ENCODE measurements at places on chromosomes 6 and 20. TPM values are rescaled to one million over a fixed set of nuclear protein-coding genes. Genes with fewer than 3 reads are reported as not detected.

Gene IP6K3
- total RNA-seq: not detected

Gene ARMH2
- not detected for total RNA-seq

Gene CST2
- not detected for total RNA-seq

Gene TMEM74B
- total RNA-seq: not detected

Gene INSM1
- total RNA-seq: not detected

Gene SLC17A4
- not detected for total RNA-seq

Gene MAPK13
- 45.1 TPM for total RNA-seq

Gene TGM3
- total RNA-seq: not detected

Gene RIPOR2
- total RNA-seq: 93.2 TPM

Gene HSF2
- 44.8 TPM for total RNA-seq

Gene SCAF8
- total RNA-seq: 86.6 TPM

Gene MAP1LC3A
- 22.4 TPM for total RNA-seq

Gene C20orf144
- total RNA-seq: 0.25 TPM

Gene OXT
- 1.8 TPM for total RNA-seq

Gene CCN6
- not detected for total RNA-seq

Gene SLC26A8
- not detected for total RNA-seq

Gene TMEM200A
- total RNA-seq: 0.22 TPM

Gene B3GALT4
- total RNA-seq: 7.9 TPM

Gene RIPOR3
- total RNA-seq: not detected

Gene STMND1
- not detected for total RNA-seq

Gene SLC25A27
- not detected for total RNA-seq

Gene RAMACL
- 0.31 TPM for total RNA-seq

Gene SAMD5
- not detected for total RNA-seq

Gene POM121L2
- total RNA-seq: not detected

Gene HDAC2
- total RNA-seq: 34.6 TPM

Gene GABRR2
- 0.43 TPM for total RNA-seq

Gene LHFPL5
- not detected for total RNA-seq

Gene ARMC12
- total RNA-seq: 1.5 TPM

Gene RNGTT
- total RNA-seq: 10.1 TPM

Gene CST7
- total RNA-seq: 53.3 TPM

Gene RAET1L
- not detected for total RNA-seq

Gene TFAP2C
- total RNA-seq: not detected

Gene RSPH4A
- total RNA-seq: 0.97 TPM

Gene TEAD3
- not detected for total RNA-seq

Gene SYNE1
- total RNA-seq: 90.2 TPM

Gene DEFB132
- total RNA-seq: not detected

Gene KIF3B
- 8.1 TPM for total RNA-seq

Gene IPCEF1
- 30.0 TPM for total RNA-seq

Gene GLP1R
- not detected for total RNA-seq

Gene RSPO4
- 0.19 TPM for total RNA-seq

Gene APCDD1L
- not detected for total RNA-seq

Gene BACH2
- total RNA-seq: 162 TPM

Gene TRDN
- not detected for total RNA-seq

Gene CAGE1
- total RNA-seq: 0.49 TPM

Gene MUCL3
- total RNA-seq: not detected

Gene SLC17A2
- total RNA-seq: not detected

Gene VSX1
- not detected for total RNA-seq

Gene TMC2
- not detected for total RNA-seq

Gene C6orf52
- total RNA-seq: not detected

Gene CDSN
- total RNA-seq: not detected

Gene IRF4
- total RNA-seq: 25.6 TPM

Gene FKBP5
- total RNA-seq: 25.7 TPM

Gene SFTA2
- total RNA-seq: not detected

Gene DEFB124
- total RNA-seq: not detected

Gene CYB5R4
- total RNA-seq: 15.9 TPM

Gene TUBB1
- not detected for total RNA-seq

Measured in CD8-positive, alpha-beta T cell (primary cell).